Stimulated activated CD4-positive, alpha-beta T cell treated with anti-CD3 and anti-CD28 coated beads, Interleukin-1b, Interleukin-23, amount 100 ng/mL, for 24 hours (primary cell): ENCODE measurements at places on chromosomes 3 and 15.

DNA sequence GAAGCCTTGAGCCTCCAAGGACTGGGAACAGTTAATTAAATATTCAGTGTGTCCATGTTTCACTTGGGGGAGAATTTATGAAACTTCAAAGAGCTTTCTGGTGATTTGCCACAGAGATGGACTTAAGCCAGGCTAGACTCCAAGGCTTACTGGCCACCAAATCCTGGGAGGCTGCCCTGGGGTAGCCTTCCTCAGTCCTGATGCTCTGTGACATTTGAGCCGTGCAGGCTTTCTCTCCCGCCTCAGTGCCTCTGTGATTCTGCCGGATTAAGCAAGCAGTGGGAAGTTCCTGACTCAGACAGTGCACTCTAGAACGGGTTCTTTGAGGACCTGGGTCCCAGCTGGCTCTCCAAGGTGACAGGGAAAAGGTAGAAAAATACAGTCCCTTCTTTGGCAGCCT lies 314.7 kb upstream of the ICE2 start:
- DNase-seq, result no peak

GRCh38 chr3:2036076-2036475 lies 62.6 kb upstream of the CNTN4 start:
- no peak for DNase-seq

DNA sequence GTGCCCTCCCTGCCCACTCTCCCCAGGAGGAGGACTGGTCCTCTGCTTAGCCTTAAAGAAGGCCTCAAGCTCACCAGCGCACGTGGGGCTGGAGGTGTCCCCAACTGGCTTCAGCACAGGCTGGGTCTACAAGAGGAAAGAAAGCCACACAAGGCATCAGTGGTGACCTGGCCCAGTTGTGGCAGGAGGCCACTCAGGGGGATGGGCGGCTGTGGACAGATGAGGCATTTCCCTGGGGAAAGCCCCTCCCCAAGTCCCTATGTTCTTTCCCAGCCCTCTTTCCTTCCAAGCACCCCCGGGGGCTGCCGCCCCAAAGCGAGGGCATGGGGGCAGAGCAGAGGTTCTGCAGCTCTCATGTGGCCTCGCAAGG lies 155.2 kb upstream of the TLE3 start:
- no peak for DNase-seq

DNA sequence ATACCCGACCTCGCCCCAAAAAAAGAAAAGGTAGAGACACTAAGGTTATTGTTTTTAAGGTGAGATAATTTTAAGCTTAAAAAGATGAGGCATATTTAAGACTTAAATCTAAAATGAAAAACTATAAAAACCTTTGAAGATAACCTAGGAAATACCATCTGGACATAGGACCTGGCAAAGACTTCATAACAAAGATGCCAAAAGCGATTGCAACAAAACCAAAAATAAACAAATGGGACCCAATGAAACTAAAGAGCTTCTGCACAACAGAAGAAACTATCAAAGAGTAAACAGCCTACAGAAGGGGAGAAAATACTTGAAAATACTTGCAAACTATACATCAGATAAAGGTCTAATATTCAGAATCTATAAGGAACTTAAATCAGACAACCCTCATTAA lies 80.9 kb downstream of the TMCC1 start:
- DNase-seq, result no peak

GRCh38 chr3:146496726-146497125 lies 27.4 kb upstream of the PLSCR2 start:
- no peak for DNase-seq

DNA sequence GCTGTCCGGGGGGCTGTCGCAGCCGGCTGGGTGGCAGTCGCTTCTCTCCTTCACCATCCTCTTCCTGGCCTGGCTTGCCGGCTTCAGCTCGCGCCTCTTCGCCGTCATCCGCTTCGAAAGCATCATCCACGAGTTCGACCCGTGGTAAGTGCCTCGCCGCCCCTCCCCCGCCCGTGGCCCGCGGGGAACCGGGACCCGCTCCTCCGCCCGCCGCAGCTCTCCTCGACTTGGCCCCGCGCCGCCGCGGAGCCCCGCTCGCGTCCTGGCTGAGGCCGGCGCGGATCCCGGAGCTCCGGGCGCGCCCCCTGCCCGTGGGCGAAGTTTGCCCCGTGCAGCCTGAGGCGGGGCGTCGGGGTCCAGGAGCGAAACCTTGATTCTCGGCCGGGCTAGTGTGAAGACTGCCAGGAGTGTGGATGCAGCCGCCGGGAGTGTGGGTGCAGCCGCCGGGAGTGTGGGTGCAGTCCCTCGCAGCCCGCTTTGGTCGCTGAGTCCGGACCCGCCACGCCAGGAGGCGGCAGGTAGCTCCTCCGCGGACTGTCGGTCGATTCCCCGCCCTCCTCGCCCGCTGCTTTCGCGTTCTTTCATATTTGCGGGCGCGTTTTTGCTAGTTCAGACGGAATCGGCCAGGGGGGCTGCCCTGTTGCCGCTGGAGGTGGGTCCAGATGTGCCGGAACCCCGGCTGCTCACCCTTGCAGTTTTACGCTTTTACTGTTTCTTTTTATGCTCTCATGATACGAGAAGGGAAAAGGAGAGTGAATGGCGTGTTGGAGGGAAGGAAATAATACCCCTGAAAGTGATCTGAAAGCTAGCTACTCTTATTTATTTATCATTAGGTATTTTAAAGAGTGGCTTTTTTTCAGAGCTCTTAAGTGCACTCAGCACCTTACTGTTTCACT lies 692 bp downstream of the STT3B start:
- peak; percentile 34 for DNase-seq

GRCh38 chr15:96582473-96582872 lies 252.0 kb downstream of the NR2F2 start:
- DNase-seq, result no peak

DNA sequence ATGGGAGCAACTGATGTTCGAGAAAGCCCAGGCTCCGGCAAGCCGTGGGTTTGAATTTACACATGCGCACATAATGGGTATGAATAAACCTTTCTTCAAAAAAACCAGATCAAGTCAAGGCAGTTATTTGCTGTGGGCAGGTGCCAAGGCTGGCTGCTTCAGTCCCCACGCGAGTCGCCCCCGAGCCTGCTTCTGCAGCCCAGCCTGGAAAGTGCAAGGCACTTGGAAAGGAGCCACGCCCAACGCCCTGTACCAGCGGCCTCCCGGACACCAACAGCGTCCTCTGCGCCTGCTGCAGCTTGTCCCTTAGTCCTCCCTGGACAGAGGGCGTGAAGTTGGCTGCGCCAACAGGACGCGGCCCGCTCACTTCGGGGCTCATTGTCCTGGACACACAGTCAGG lies 68.9 kb downstream of the KLF15 start:
- DNase-seq, result no peak

DNA sequence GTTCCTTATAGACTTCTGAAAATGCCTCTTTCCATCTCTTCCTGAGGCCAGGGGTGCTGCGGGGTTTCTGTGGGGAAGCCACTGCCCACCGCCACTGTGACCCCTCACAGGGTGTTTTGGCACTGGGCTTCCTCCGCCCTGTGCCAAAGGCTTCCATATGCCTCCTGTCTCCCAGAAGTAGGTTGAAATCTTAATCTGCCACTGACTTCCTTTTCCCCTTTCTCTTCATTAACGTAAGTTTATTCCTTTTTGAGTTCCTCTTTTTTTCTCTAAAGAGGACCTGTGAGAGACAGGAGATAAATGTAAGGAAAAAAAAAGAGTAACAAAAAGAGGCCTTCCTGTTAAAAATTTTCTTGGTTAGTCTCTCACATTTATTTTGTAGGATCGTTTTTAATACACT lies 220.5 kb downstream of the CTNNB1 start:
- DNase-seq, result no peak

DNA sequence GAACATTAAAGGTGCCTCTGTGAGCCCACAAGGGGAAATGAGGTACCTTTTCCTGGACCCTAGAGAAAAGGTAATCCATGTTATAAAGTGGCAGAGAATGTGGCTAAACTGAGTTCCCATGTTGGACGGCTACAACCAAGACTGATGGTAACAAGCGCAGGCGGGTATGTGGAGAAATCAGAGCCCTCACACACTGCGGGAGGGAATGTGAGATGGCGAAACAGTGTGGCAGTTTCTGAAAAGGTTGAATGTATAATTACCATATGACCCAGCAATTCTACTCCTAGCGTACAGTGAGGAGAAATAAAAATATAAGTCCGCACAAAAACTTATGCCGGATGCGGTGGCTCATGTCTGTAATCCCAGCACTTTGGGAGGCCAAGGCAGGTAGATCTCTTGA lies 24.1 kb upstream of the SHISA5 start:
- DNase-seq, result no peak

DNA sequence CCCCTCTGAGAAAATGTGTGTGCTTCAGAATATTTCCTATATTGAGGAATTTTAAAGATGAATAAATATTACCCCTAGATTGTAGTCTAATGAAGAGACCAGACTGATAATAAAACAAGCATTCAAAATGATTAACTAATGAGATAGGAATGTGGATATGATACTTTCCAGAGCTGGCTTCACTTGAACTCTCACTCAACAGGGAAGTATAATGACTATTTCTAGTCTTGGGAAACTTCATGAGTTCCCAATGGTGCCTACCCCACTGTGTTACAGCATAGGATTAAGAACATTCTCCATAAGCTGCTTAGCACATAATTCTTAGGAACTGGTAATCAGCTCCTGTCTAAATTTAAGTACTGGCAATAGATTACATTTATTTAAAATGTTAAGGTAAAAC lies 261.5 kb upstream of the ZNF385D start:
- no peak for DNase-seq

- no peak for DNase-seq
These were observed 92.9 kb downstream of the GPR156 start for GRCh38 chr3:120192159-120192558.

GRCh38 chr15:31280046-31280830 lies 46.4 kb upstream of the KLF13 start:
- no peak for DNase-seq

DNA sequence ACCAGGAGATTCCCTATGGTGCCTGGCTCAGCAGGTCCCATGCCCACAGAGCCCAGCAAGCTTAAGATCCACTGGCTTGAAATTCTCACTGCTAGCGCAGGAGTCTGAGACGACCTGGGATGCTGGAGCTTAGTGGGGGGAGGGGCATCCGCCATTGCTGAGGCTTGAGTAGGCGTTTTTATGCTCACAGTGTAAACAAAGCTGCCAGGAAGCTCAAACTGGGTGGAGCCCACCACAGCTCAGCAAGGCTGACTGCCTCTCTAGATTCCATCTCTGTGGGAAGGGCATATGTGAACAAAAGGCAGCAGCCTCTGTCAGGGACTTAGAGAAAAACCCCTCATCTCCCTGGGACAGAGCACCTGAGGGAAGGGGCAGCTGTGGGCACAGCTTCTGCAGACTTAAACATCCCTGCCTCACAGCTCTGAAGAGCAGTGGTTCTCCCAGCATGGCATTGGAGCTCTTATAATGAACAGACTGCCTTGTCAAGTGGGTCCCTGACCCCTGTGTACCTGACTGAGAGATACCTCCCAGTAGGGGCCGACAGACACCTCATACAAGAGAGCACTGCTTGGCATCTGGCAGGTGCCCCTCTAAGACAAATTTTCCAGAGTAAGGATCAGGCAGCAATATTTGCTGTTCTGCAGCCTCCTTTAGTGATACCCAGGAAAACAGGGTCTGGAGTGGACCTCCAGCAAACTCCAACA lies 231.5 kb upstream of the SETMAR start:
- no peak for DNase-seq

GRCh38 chr3:63387568-63387967 lies 109.5 kb downstream of the SYNPR start:
- DNase-seq, result no peak

DNA sequence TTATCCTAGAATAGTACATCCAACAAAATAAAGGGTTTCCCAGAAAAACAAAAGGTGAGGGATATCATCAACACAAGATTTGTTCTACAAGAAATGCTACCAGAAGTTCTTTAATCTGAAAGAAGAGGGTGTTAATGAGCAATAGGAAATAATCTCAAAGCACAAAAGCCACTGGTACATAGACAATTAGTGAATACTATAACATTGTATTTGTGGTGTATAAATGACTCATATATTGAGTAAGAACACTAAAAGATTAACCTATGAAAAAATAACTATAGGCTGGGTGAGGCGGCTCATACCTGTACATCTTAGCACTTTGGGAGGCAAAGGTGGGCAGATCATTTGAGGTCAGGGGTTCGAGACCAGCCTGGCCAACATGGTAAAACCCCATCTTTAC lies 210.2 kb upstream of the SLITRK3 start:
- DNase-seq, result no peak

GRCh38 chr15:61044723-61045122 lies 184.4 kb downstream of the RORA start:
- no peak for DNase-seq

DNA sequence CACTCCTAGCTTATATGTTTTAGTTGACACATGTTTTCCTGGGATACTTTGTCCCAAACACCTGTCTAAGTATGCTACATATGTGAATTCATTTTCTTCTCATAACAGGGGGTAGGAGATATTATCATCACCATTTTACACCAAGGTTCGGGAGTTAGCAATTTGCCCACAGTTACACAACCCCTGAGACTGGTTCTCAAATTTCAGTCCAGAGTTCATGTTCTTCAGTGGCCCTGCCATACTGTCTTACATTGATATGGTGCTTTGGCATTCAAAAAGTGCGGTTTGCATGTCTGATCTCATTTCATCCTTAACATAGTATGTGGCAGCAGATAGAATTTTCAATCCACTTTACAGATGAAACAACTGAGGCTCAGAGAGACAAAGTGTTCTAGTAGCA lies 38.4 kb downstream of the ROBO2 start:
- no peak for DNase-seq

GRCh38 chr3:63655519-63655918 lies 3.0 kb downstream of the SNTN start:
- no peak for DNase-seq

DNA sequence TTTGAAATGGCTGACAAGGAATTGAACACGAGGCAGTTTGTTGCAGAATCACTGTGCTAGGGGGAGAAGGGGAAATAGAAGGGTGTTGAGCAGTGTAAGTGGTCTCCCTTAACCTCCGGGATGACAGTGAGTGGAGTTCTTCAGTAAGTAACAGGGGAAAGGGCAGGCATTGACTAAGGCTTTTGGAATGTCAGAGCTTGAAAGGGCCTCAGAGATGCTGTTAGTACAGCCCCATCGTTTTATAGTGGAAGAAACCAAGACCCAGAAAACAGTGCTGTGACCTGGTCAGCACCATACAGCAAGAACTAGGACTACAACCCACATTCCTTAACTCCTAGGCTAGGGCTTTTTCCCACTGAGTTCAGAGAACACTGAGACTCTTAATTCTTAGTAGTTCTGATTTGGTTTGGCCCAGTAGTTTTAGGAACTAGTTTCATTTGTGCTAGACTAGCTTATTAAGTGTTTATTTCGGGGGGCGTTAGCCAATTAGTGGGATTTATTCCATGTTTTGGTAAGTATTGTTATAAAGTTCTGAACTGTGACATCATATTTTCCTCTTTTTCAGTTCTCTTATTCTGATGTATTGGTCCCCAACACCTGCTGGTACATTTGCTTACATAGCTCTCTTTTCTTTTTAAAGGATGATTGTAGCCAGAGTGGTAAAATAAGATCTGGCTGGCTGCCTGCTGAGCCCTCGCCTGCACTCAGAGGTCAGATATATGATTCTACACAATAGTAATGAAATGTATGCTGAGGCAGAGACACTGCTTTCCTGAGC lies 34.2 kb downstream of the RAB11A start:
- DNase-seq, result no peak

- no peak for DNase-seq
These were observed at the start of gene HDGFL3 for GRCh38 chr15:83207660-83208366. HDGFL3 (minus strand) TSS chr15:83207823; CDS start chr15:83207414, 409 bp downstream.
